ENCODE measurements at places on chromosomes 7 and 10.

DNA sequence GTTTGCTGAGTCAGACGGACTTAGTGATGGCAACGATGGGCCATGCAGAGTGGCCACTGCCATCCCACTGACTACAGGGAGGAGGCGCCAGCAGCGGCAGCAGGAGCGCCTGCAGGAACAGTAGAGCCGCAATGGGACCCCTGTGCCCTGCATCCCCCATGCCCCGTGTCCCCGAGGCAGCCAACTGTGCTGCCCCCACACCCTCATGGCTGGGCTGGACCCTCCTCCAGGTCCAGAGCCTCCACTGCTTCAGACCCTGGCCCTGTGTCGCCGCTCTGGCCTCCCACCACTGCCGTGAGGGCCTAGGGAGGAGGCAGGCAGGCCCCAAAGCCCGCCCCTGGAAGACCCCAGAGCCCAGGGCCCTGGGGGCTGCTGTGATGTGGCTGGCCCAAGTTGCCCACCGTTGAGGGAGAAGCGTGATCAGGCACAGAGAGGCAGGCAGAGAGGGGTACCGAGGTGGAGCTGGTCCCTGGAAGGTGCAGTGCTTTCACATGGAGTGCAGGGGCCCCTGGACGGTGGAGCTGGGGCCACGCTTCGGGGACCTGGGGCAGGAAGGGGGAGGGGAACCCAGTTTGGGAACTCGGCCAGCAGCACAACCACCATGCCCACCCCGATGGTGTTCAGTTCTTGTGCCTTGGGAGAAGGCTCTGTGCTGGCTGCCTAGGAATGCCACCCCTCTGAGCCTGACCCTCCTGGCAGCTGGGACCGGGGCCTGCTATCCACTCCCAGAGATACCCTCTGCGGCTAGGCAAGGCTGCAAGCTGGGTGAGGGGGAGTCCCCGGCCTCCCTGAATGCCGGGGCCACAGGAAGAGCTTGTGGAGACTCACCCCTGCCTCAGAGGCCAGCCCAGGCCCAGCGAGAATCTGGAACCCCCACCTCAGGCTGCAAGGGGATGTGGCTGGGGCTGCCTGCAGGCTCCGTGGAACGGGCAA is 32.6 kb downstream of the DKK1 start:
- DNase-seq: no peak

DNA sequence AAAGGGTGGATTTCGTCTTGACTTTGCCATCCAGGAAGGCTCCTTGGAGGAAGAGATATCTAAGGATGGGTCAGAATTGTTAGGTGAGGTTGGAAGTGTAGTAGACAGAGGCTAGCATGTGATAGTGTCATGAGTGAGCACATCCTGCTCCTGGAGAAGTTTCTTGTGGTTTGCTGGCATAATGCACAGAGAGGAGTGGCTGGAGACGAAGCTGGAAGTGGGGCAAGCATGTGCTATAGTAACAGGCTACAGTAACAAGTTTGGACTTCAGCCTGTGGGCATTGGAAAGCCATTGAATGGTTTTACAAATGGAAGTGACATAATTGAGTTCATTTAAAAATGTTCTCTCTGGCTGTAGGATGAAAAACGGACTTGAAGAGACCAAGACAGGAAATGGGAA is 175.6 kb upstream of the VWC2 start:
- no peak for DNase-seq

GRCh38 chr10:127413326-127413725 is 135.8 kb upstream of the NPS start:
- no peak for DNase-seq

GRCh38 chr10:16470747-16471146 is 33.9 kb downstream of the PTER start:
- no peak for DNase-seq

DNA sequence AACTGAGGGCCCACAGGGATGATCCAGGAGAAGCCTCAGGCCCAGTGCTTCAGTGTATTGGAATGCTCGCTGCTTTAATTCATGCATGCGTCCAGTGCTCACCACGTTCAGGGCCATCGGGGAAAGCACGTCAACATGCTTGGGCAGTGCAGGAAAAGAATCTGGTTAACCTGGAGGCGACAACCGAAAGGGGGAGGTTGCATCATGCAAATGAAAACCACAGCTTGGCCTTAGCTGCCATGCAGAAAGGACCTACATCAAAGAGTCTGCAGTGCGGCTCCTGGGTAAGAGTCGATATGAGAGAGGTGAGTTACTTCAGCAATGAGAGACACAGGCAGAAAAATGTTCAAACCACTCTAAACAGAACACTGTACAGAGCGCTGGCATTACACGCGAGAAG is 440.1 kb downstream of the KCNMA1 start:
- no peak for DNase-seq

All from esophagus squamous epithelium (tissue), 5 donors.